GM18507 (cell line): ENCODE measurements at places on chromosomes 11 and 22.

DNA sequence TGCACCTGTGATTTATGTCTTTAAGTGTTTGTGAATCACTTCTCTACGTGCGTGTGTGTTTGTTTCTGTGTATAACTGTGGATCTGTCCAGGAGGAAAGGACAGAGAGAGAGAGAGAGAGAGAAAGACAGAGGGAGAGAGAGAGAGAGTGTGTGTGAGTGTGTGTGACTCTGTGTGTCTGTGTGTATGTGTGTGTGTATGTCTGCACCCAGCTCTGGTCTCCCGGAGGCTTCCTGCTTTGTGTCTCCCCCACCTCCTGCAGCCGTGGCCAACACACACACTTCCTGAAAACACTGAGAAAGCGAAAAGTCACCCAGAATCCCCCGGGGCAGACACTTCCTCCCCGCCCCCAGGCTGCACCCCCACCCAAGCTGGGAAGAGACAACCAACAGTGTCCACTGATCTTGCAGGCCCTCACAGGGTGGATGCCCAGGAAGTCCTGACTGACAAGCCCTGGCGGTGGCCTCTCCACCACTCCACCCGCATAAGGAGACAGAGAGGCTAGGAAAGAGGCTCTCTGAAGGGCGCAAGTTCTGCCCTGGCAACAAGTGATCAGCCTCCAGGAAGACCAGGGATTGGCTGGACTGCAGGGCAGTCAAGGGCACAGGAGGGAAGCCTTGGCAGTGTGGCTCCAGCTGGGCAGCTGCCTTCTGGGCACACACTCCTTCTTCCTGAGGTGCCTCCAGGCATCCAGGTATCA, 30.0 kb downstream of the ARAP1 start:
- DNase-seq = peak; percentile 84

DNA sequence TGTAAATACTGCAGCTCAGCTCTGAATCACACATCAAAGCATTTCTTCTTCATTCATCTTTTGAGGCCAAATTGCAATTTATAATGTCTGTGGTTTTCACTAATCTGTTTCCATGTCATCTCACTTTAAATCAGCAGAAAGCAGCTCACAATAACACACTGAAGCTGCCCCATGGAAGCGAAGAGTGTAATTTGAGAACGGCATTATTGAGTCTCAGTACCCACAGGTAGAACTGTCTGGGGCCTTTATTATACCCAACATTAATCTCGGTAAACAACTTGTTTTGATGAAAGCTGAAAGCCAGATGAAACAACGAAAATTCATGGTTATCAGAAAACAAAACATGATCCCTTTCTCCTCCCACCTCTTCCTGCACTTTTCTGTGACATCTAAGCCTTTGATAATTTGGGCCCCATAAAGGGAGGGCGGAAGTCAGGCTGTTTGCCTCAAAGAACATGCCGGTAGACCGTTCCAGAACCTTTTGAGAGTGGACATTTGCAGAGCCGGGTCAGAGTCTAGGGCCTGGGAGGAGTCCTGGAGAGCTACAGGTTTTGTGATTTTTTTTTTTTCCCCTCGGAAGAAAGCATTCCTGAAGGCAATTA, 68.2 kb upstream of the SESN3 start:
- no peak for DNase-seq

GRCh38 chr22:26168939-26169314, 335 bp upstream of the SEZ6L start:
- no peak for DNase-seq

DNA sequence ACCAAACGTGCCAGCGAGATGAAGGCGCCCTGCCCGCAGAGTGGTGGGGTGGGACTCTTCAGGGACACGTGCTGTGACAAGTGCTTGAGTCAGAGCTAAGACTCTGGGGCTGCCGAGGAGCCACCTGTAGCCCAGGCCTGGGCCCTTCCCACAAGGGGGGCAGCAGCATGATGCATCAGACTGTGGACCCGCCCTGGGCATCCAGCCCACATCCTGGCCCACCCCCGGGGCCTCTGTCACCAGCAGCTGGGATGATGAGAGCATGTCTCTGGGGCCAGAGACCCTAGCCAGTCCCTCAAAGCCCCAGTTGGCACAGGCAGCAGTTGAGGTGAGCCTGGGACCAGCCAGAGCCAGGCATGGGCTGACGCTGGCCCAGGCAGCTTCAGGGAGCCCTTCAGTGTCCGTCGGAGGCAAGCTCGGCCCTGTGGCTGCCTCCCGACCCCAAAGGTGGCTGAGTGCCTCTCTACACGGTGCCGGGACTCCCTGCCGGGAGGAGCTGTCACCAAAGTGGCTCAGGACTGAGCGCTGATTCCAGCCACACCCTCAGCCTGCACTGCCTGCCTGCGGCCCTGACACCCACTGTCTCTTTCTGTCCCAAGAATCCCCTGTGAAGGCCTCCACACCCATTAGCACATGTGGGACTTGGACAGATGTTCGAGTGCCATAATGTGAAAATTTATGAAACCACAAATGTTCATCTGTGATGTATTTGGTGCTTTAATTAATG, 41.3 kb downstream of the CDKN1C start:
- DNase-seq = no peak

DNA sequence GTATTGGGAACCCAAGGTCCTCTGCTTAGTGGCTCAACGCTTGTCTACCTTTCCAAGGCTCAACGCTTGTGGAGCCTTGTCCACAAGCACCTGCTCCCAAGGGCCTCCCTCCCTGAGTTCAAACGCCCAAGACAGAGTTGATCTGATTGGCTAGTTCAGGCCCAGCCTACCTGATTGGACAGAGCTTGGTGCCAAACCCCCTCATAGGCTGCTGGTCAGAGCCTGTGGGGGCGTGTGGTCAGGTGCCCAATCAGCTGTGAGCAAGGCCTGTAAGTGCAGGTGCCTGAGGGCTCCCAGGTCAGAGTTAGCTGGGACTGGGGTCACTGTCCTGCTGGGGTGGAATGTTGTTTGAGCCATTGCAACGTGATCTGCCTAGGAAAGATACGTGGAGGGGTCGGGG, 16.9 kb upstream of the TMPRSS6 start:
- no peak for DNase-seq

DNA sequence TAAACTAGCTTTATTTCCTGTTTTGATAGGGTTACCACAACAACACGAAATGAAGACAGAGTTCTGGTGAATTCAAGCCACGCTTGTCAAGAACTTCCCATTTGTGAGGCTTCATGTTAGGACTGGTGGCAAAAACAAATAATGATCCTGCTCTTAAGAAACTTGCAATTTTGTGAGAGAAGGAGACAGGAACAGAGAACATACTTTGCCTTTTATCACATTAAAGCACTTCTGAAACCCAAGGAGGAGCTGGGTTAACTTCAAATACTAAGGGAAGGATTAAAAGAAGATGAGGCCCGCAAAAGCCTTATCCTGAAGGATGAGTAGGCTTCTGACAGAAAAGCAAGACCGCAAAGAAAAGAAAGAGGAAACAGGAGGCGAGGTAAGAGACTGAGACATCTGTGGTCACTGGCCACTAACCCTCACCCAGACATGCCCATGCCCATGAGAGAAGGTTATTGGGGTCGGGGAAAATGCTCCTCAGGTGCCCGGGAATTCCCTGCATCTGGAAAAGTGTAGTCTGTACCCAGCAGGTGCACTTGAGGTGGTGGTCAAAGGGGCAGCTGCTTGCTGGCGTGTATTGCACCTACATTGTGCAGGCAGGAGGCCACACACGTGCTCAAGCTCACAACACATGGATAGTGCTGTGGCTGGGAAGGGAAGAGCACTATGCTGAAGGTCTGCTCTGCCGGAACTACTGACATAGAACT, 50.5 kb downstream of the MAPK1 start:
- DNase-seq = peak; percentile 55

DNA sequence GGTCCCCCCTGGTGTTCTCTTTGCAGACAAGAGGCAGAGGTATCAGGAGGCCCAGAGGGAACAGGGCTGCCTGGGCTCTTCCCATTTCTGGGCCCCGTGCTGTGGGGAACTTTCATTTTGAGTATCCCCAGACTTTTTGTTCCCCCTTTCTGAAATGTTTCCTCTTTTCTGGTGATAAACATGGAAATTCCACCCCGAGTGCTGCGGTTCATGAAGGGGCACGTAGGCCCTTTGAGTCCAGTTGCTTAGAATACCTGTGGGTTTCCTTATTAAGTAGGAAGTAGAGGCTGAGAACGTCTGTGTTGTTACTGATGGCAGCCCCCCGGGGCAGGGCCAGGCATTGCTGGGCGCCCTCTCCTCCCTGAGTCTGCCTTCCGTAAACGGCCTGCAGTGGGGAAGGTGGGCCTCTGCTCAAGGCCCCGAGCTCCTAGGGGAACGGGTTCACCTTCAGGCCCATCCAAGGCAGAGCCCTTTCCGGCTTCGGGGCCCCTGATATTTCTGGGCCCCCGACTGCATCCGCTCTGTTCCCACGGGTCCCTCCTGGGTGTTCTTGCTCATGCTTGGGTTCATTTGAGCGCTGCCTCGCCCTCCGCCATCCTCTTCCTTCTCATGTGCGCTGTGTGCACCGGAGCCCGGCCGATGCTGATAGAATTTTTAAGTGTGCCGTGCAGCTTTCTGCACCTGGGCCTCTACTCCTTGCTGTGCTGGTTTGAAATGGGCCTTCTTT, 12.0 kb downstream of the TBC1D22A start:
- DNase-seq = no peak

DNA sequence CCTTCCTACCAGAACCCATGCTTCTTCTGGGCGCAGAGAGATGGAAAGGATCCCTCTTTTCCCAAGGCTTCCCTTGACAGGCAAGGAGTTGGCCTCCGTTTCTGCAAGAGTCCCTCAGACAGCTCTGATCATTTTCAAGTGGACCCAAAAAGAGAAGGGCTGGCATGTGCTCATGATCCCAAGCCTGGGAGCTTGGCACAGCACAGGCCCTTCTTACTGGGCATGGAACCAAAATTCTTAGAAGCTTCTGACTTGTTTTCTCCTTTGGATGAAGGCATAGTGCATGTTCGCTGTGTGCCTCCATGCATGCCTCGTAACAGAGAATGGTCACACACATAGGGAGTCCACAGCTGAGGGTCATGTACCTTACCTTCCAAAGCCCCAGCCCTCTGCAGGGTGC, 449.6 kb downstream of the MIAT start:
- DNase-seq = no peak

GRCh38 chr22:47370448-47371262, 608.2 kb downstream of the TBC1D22A start:
- no peak for DNase-seq

DNA sequence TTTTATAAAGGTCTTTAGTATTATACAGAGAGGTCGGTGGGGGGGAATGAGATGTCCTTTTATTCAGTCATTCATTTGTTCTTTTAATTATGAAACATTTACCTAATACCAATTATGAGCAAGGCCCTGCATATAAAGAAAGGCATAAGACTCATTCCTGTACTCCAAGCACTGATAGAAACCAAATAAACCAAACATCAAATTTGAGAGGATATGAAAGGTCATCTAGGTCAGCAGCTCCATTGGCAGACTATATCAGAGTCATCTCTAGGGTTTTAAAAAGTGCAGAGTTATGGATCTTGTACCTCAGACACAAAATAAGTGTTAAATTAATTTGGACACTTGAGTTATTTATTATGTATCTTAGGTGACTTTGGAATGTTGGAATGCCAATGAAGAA, 71.5 kb downstream of the CASP12 start:
- DNase-seq = no peak

DNA sequence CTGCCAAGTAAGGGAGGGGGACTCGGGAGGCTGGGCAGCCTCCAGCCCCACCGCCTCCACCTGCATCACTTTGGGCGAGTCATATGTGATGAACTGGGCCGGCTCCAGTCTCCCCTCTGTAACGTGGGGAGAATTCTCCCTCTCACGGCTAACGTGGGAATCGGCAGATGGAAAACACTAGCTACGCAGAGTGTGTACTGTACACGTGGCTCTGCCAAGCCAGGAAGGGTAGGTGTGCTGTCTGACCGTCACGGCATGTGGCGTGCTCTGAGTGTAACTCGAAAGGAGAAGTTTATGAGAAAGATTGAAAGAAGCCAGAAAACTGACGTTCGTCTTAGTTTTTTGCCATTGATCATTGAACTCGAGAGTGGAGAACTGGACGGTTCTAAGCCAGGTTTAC, 13.7 kb downstream of the TRMU start:
- no peak for DNase-seq

GRCh38 chr22:29039148-29039547, 22.5 kb downstream of the C22orf31 start:
- DNase-seq = no peak

DNA sequence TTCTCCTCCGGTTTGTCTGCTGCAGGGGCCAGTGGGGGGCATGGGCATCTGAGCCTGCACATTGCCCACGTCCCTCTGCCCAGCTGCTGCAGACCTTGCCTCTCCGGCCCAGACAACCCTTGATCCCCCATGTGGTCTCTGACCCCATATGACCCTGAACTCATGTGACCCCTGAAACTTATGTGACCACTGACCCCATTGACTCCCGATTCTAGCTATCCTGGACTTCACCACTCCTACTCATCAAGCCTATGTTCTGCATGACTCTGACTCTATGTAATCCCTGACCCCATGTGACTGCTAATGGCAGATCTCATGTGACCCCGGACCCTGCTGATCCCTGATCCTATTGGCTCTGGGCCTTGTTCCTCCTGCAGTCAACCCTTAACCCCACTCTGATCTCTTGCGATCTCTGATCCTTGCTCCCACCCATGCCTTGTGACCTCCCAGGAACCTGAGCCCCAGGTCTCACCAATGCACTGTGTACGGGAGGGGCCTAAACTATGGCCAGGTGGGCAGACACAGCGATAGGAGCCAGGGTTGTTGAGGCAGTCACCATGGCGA, 5.7 kb downstream of the LTBP3 start:
- no peak for DNase-seq

DNA sequence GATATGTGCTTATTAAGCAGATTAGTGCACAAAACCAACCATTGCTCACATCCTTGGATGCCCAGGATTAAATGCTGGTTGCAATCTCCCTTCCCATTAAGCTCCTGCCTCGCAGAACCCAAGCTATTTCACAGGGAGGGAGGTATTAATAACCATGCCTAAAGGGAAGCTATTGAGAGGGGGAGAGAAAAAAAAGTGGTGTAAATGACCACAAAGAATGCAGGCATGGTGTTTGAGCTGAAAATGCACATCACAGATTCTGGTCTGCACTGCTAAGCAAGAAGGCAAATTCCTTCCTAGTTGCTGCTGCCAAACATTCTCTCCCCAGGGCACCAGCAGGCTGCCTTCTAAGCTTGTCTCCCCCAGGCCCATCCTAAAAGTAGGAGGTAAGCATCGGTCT, 92.0 kb upstream of the ISX start:
- DNase-seq = no peak

DNA sequence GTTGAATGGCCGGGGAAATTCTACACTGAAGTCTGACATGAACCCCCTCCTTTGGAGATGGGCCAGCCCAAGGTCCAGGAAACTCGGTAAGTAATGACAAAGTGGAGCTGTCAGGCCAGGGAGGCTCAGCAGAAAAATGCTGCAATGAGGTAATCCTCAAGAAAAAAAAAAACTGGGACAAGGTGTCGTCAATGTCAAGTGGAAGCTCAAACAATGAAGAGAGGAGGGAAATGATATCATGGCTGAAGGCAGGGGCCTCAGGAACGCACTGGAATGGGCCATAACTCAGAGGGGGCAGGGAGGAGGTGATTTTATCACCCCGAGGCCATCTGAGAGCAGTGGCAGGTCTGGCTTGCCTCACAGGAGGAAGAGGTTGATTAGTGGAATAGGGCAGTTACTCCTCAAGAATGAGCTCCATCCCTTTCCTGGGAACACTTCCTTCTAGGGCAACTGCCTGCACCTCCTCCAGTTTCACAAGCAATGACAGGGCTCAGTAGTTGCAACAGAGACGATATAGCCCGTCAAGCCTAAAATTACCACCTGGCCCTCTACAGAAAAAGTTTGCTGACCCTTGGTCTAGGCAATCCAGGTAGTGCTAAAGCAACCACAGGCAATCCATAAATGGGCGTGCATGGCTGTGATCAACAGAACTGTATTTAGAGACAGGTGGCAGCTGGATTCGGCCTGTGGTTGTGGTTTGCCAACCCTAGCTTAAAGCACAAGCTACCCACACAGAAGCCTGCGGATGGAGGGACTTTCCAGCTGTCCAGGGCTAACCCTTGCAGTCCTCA, 65.2 kb downstream of the FBXO7 start:
- DNase-seq = no peak
